ENCODE measurements at places on chromosomes 16 and 17.
A peak's percentile ranks its signal among the peaks of the same experiment; 100 is the strongest.

- no peak for DNase-seq
These were observed 241.1 kb downstream of the SOX9 start for GRCh38 chr17:72361892-72362291.

GRCh38 chr17:17159571-17159970 lies 46.6 kb downstream of the PLD6 start:
- no peak for DNase-seq

- no peak for DNase-seq
These were observed 1.8 kb upstream of the RHBDF1 start for GRCh38 chr16:74051-74746.

GRCh38 chr17:31433091-31433790 lies 41.8 kb downstream of the RAB11FIP4 start:
- DNase-seq = peak; percentile 11

- DNase-seq = no peak
These were observed 76.5 kb downstream of the TIMM22 start for GRCh38 chr17:1073241-1073962.

- DNase-seq = no peak
These were observed 371.0 kb downstream of the RBFOX1 start for GRCh38 chr16:7703672-7704071.

DNA sequence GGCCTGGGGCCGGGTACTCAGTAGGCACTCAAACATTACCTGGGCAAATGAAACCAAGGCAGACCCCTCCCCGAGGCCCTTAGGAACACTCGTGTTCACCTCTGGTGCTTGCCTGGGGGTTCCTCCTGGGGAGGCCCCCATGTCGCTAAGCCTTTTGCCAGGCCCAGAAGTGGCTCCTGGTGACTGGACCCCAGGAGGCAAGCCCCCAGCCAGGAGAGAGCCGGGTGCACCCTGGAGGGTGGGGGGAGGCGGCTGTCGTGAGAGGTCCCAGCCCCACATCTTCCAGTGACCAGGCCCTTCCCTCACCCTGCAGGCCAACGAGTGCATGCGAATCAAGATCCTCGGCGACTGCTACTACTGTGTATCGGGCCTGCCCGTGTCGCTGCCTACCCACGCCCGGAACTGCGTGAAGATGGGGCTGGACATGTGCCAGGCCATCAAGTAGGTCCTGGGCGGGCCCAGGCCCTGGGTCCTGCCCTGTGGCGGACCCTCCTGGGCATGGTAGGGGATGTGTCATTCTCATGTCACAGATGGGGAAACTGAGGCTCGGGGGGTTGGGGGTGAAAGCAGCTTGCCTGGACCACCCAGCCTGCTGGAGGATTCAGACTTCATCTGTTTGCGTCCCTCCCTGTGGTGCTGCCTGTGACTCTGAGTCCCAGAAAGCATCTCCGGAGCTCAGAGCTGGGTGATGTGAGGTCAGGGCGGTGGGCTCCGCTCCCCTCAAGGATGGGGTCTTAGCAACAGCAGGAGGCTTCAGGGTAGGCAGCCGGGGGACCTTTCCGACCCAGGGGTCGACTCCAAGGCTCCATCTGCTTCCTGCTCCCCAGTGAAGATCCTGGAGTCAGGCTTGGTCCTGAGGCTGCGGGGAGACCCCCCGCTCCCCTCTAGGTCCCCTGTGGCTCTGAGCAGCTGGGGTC lies 32.5 kb downstream of the ADCY7 start:
- DNase-seq = no peak

DNA sequence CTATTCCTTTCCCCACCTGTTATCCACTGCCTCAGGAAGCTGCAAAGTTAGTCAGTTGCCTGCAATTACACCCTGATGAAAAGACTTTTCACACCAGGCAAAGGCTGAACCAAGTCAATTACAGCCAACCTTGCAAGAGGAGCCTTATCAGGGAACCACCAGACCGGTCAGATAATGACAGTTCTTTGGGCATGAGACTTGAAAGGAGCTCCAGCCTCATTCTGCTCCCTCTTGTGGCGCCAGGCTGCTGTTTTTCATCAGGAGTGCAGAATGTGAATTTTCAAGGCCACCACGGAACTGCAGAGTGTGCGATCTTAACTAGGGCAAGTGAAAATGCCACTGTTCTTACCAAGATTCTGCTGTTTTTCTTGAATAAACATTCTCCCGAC lies 22.5 kb downstream of the DNAI2 start:
- DNase-seq = no peak

DNA sequence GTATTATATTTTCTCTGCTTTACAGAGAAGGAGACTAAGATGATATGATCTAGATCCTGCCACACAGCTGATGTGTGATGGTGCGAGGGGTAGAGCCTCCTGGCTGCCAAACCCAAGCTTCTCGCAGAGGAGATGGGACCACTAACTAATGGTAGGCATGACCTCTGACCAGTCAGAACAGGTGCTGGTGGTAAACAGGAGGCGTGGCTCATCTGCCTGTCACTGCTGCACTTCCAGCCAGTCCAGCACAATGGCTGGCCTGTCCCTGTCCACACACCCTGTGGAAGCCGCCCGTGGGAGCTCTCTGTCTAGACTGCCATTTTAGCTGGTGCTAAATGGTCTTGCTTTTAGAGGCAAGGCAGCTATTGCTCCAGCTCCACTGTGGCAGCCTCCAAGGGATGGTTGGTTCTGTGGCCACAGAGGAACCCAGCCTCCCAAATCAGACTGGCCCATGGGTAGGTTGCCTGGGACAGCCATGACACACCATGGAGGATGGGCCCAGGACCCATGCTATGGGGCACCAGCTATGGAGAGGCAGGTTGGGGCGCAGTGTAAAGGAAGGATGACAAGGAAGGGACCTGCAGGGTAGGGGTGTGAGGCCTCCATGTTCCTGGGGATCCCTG lies 86.7 kb downstream of the KSR1 start:
- no peak for DNase-seq

All from activated CD4-positive, alpha-beta T cell treated with anti-CD3 and anti-CD28 coated beads, Interleukin-2, amount 50 U/mL, for 24 hours (primary cell).